ENCODE measurements at places on chromosomes 12 and 14.

GRCh38 chr12:48946205-48946604 lies 11.1 kb downstream of the ARF3 start:
- DNase-seq: no peak

DNA sequence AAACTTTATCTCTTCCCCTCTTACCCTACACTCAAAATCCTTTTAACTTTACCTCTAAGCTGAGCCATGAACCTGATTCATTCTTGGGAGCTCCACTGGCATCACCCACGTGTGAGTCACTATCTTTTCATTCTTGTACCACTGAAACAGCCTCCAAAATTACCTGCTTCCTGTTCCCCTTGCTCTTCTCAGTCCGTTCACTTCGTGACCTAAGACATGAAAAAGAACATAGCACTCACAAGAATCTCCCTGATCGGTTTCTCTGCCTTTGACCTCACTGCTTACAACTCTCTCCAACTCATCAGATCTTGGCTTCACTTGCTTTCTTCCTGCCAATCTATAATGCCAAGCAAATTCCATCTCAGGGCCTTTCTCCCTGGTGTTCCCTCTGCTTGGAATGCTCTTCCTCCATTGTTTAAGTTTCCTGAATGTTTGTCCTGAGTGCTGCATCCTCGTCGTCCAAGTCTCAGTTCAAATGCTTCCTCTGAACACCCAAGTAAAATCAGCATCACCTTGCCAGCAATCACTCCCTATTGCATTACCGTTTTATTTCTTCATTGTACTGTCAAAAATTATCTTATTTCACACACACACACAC lies 9.2 kb downstream of the GLIPR1 start:
- DNase-seq: no peak

GRCh38 chr14:39558525-39558924 lies 126.3 kb upstream of the FBXO33 start:
- DNase-seq: no peak

GRCh38 chr12:118017926-118018325 lies 1.4 kb downstream of the RFC5 start:
- no peak for DNase-seq

DNA sequence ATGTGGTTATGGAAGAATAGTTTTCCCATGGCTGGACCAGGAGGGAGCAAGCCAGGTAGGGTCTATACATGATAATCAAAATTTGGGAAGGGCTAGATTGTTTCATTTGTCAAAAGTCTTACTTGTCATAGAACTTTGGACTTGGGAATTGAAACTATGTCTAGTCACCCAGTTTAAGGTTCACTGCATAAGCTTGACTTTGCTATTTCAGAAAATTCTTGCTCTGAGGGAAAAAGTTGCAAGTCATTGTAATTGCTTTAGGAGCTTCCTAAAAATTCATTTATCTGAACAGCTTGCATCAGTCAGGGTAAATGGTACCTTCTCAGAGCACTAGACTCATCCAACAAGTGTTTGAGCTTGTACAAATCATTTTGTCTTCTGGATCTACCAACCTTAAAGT lies 1194.7 kb downstream of the GALC start:
- peak; percentile 10 for DNase-seq

GRCh38 chr14:75369506-75369905 lies 58.3 kb upstream of the JDP2 start:
- DNase-seq: no peak

DNA sequence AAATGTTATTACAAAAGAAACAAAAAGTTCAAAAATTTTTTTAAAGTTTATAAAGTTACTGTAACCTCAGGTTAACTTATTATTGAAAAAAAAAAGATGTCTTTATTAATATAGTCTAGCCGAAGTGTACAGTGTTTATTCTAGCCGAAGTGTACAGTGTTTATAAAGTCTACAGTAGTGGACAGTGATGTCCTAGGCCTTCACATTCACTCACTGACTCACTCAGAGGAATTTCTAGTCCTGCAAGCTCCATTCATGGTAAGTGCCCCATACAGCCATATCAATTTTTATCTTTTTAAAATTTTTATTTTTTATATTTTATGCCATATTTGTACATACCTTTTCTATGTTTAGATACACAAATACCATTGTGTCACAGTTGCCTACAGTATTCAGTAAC lies 10.4 kb downstream of the ATG2B start:
- DNase-seq: no peak

- DNase-seq: peak; percentile 34
Measured at GRCh38 chr14:70655110-70655826, 13.6 kb downstream of the TTC9 start.

- DNase-seq: peak; percentile 82
Measured at GRCh38 chr12:4472046-4472445, 26.4 kb upstream of the FGF6 start.

DNA sequence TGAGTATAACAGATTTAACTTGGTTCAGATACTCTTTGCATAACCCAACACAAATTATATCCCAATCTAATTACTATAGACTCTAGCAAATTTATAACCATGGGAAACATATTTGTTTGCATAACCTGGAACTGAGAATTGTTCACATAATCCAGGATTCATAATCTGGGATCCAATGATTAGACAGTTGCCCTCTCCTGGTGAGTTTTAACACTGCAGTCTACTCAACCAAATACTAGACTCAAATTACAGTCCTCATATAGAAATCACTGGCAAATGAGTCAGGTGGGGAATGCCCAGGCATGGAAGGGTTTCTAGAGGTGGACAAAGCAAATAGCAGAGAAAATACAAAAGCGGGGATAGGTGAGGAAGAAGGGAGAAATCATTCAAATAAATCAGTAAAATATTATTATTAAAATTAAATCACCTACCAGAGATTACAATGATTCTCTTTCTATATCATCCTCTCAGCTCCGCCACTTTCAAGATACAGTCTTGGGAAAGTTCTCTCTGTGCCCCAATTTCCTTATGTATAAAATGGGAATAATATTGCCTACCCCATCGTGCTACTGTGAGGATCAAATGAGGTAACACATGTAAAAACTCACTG lies 9.4 kb downstream of the GCH1 start:
- peak; percentile 65 for DNase-seq

GRCh38 chr12:3683670-3684069 lies 69.2 kb downstream of the CRACR2A start:
- no peak for DNase-seq

DNA sequence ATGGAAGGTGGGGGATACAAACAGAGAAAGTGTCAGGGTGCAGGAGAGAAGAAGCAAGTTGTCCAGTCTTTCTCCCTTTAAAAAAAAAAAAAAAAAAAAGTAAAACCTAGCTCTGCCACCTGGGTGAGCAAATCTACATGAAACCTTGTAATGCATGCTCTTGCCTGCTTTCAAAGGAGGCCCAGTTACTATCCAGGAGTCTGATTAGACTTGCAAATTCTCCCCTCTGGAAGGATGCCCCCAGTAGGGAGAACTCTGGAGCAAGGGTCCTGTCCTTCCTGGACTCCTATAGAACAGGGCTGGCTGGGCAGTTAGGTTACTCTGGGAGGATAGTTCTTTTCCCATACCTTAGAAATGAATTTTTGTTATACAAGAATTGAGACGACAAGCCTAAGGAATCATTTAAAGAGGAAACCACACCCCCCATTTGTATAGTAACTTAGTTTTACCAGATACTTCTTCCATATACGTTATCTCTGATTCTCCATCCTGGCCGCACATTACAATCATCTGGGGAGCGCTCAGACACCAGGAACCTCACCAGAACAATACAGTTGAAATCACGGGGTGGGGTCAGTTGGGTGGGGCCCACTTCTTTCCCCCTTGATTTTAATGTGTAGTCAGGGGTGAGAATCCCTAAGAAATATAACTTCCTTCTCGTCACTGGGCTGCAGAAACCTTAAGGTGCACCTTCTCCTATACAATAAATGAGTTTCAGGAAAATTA lies 30.5 kb downstream of the RAB35 start:
- DNase-seq: no peak

- DNase-seq: no peak
Measured at GRCh38 chr14:54252072-54252730, 144.6 kb upstream of the CDKN3 start.

DNA sequence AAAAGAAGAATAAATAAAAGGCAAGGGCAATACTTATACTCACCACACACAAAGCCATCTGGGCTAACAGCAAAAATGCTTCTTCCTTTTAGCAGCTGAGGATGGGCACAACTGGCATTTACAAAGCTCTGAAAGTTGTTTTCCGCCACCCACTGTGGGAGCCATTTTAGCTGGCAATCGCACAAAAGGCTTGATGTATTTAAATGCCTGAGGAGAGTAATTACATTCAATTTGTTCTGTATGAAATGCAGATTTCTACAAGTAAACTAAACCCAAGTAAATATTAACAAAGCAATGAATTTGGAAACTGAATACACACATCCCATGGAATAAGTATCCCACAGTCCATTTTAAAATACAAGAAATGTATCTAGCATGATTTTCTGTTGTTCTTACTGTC lies 37.5 kb downstream of the LRIG3 start:
- DNase-seq: no peak

DNA sequence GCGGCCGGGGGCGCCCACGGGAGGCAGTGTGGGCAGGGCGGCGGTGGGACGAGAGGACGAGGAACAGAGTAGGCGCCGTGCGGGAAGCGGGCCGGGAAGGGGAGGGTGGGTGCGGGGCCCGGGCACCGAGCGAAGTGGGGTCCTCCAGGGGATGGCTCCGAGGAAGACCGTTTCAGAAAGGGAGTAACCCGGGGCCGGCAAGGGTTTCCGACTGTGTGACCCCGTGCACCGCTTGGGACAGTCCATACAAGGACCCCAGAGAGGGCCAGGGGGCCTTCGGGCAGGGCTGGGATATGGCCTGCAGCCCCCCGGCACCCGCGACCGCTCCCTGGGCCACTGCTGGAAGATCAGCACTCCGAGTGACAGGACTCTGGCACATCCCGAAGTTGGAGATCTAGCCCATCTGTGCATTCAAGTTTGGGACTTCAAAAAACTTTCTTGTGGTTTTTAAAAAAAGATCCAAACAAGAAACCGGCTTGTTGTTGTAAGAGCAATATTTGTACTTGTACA lies 448 bp downstream of the TSPAN9 start:
- no peak for DNase-seq

- no peak for DNase-seq
Measured at GRCh38 chr14:58398895-58399294, 3.2 kb downstream of the TOMM20L start.

DNA sequence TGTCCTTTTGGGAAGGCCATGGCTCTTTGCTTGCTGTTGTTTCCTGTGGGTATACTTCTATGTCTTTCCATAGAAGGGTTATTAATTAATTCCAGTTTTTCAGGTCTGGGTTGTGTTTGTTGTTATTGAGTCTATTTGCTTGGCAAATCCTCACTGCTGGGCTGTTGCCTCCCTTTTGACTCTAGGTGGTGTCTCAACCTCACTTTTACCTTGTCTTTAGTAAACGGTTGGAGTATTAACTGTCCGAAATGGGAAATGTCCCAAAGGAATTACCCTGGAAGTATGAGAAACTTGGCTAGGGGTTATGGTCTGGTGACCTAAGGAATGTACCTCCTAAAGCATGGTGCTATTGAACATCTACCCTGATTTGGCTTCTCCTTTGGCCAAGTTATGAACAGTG lies 16.7 kb downstream of the PRH1 start:
- DNase-seq: no peak

- no peak for DNase-seq
Measured at GRCh38 chr14:29554335-29554734, 373.3 kb downstream of the PRKD1 start.

DNA sequence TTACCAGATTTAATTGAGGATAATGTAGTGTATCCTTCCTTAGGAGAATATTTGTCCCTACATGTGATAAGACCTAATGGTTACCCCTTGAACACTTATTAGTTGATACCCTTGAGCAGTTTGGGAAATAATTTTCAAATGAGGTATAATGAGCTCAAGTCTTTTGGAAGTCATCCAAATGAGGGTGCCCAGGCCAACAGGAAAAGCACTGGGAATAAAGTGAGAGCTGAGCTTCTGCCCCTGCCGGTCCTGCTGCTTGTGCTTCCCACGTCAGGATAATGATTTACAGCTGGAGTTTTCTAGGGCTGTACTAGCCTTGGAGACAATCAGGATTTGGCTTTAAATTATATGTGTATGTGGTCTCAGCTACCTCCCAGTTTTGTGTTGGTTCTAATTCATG lies 178.8 kb upstream of the FRMD6 start:
- no peak for DNase-seq

DNA sequence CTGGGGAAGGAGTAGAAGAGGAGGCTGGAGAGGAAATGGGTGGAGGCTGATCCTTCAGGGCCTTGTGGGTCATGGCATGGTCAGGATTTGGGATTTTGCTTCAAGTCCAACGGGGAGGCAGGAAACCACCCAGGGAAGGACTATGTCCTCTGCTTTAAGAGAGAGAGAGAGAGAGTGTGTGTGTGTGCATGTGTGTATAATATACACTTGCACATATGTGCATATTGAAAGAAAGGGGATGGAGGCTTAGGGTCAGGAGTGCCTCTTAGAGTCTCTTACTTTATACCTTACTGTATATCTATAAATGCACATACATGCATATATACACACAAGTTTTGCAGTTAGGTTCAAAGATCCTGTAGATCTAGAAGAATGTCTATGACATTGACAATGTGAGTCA lies 94.8 kb downstream of the RGS6 start:
- DNase-seq: no peak

DNA sequence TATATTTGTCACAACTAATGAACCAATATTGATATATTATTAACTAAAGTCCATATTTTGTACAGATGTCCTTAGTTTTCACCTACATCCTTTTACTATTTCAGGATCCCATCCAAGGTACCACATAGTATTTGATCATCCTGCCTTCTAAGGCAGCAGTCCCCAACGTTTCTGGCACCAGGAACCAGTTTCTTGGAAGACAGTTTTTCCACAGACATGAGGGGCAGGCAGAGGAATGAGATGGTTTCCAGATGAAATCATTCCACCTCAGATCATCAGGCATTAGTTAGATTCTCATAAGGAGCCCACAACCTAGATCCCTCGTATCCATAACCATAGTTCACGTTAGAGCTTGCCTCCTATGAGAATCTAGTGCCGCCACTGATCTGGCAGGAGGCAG lies 82.8 kb upstream of the BCL2L14 start:
- DNase-seq: no peak

- no peak for DNase-seq
Measured at GRCh38 chr12:102215992-102216691, 18.5 kb upstream of the PMCH start.

- no peak for DNase-seq
Measured at GRCh38 chr14:105187116-105187515, 6.0 kb upstream of the NUDT14 start.

GRCh38 chr14:52950898-52951680 lies at the start of gene FERMT2:
Gene FERMT2 (minus strand): TSS chr14:52951050. CDS start chr14:52950568, 482 bp downstream.
- DNase-seq: no peak

DNA sequence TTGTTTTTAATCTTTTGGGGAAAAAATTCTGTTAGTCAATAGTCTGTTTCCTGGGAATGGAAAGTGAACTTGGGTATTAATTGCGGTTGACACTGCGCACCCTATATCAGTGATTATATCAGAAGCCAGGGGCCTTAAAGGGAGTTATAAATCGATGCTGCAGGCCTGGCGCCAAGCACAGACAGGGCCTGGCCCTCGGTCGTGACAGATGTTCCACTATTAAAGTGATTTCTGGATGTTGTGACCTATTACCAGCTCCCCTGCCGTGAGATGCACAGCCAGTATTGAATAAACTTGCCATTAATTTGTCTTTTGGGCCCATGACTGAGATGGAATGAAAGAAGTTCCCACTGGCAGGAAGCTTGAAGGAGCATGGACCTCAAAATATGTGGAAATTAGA lies 45.1 kb upstream of the KITLG start:
- no peak for DNase-seq

Data from inflammatory macrophage (primary cell).